NCI-H1105 (cell line): ENCODE measurements at places on chromosomes 12 and 14.

DNA sequence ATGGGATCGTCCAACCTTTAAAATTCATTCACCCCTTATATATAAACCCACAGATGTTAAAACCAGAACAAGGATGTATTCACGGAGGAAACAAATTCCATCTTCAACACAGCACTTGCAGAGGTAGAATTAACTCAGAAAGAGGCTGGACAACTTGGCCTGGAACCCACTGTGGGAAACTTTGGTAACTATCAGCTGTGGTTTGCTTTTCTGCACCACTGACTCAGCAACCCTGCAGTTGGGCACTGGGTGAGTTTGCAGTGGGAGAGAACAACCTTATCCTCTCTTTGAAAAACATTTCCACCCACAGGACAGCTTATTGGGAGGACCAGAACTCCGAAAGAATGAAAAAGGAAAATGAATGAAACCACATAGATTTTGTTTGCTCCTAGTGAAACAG, 66.3 kb downstream of the ZNF664 start:
- no peak for DNase-seq

GRCh38 chr14:85391892-85392291, 138.1 kb upstream of the FLRT2 start:
- DNase-seq, result no peak

DNA sequence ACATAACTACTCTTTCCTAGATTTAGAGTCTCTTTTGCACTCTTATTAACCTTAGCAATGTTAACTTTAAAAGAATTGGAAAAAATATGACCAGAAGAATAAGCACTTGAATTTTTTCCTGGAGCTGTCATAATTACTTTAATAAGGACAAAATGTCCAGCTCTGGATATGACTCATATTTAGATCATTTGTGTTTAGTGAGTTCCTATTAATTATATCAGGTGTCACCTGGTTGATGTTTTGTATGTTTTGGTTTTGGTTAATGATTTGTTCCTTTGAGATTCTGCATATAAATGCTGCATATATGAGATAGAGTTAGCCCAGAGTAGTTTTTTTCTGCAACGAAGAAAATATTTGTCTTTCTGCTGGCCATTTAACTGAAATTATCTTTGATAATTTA, 5.1 kb downstream of the CLECL1 start:
- no peak for DNase-seq

- no peak for DNase-seq
Measured at GRCh38 chr12:79895804-79896203, 39.1 kb downstream of the PPP1R12A start.

GRCh38 chr12:88300931-88301330, 158.8 kb downstream of the TMTC3 start:
- DNase-seq, result no peak

- no peak for DNase-seq
Measured at GRCh38 chr12:108473400-108474055, 41.5 kb upstream of the FICD start.

GRCh38 chr12:102602521-102602920, 122.2 kb upstream of the IGF1 start:
- DNase-seq, result no peak

DNA sequence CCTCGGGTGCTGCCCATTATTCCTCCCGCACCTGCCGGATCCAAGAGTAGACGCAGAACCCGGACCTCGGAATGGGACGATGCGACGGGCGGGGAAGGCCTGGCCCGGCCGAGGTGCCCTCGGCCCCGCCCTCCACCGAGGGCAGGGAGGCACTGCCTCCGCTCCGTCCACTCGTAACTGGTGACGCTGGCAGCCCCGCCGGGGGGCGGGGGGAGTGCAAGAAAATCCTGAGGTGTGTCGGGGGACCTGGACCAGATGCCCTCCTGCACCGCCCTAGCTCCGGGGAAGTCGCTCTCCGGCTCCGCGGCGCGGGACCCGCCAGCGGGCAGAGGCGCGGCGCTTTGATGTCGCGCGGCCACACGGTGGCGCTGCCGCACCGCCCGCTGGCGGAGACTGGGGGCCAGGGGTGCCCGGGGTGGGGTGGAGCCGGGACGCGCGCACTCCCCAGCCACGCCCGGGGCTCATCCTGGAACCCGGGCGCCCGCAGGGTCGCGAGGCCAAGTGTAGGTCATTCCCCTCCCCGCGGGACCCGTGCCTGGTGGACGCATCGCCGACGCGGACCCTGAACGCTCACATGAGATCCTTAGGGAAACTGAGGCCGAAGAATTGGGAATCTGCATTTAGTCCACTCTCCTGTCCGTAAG, 202.8 kb downstream of the TTC8 start:
- no peak for DNase-seq

GRCh38 chr12:32522331-32523221, 123.2 kb downstream of the FGD4 start:
- DNase-seq, result no peak

GRCh38 chr12:58143498-58143995, 202.2 kb downstream of the ATP23 start:
- DNase-seq, result no peak

- no peak for DNase-seq
Measured at GRCh38 chr12:4190366-4191063, 83.0 kb upstream of the CCND2 start.

DNA sequence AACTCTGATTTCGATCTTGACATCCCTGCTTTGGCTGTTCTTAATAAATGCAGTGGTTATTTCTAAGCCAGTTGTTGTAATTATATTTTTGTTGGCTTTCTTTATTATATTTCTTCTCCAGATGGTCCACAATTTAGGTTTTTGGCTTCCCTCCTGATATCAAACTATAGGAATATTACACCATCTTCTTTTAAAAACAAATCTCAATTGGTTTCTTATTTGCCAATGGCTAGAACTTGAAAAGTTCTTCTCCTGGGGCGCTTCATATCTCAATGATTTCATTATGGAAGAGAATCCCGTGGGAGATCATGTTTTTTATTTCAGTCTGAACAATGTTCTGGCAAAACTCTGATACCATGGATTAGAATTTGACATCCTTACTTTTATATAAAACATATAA, 292.3 kb downstream of the FLRT2 start:
- DNase-seq, result no peak

DNA sequence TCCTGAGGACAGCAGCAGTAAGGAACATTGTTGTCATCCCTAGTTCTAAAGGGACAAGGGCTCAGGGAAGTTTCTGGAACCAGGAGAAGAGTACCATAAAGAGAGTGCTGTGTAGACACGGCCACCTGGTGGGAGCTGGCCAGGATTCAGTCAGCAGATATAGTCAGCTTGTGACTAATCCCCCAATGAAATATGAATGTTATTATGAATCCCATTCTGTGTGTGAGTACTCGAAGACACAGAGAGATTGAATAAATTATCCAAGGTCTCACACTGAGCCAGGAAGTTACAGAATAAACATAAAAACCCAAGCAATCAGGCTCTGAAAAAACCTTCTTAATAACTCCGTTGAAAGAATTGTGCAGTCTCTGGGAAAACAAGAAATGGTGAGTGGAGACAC, 1359.5 kb downstream of the AACS start:
- no peak for DNase-seq

DNA sequence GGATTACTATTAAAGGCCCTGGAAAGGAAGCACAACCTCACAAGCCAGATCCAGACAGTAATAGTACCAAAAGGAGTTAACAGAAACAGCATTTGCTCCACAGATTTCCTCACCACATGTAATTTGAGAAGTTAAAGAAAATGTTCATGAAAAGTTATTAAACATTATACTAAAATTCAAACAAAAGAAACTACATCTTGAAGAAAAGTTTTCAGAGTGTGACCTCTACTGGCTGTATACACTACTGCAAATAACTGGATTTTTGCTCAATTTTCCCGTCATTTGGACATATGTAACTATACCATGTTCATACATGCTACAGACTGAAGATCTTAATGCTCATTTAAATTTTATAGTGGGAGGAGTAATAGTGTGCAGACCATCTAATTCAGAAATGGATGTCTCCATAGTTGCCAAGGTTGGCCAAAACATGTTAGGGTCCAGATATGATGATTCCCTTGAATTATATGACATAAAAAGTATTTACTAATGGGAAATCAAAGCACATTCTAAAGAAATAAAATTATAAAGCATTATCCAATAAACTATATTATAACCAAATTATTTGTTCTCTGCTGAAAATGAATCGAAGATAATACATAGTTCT, 5.6 kb downstream of the KRR1 start:
- DNase-seq, result no peak

DNA sequence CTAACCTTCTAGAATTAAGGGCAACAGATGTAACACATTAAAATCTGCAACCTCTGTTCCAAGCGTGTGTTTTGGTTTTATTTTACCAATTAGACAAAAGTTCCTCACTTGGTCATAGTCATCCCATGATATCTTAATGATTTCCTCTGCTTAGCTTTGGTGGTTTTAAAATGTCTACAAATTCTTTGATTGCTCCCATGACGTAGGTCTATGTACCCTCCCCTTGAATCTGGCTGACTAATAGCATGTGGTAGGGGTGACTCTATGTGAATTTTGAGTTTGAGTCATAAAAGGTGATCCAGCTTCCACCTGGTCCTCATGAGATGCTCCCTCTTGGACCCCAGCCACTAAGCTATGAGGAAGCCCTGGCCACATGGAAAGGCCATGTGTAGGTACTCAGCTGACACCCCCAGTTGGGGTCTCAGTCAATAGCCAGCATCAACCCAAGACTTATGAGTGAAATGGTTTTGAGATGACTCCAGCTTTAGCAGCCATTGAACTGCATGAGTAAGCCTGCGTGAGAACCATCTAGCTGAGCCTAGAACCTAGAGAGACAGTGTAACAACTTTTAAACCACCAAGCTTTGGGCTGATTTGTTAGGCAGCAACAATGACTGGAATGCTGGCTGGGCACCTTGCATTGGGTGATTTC, 247.1 kb downstream of the MSRB3 start:
- no peak for DNase-seq

DNA sequence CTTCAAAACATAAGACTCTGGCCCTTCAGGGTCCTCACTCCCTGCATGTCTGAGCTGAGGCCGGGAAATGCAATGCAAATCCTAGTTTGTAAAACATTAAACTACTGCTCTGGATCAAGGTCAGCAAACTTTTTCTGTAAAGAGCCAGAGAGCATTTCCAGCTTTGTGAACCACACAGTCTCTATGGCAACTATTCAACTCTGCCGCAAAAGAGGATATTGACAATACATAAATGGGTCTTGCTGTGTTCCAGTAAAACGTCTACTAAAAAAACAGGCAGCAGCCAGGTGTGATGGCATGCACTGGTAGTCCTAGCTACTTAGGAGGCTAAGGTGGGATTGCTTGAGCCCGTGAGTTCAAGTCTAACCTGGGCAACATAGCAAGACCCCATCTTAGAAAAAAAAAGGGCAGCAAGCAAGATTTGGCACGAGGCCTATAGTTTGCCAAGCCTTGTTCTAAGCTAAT, 22.3 kb downstream of the DDX24 start:
- DNase-seq, result no peak

- no peak for DNase-seq
Measured at GRCh38 chr12:49873361-49873934, 30.3 kb downstream of the FAIM2 start.

GRCh38 chr14:95440951-95441350, 75.5 kb downstream of the SYNE3 start:
- DNase-seq, result no peak
